MCF 10A (cell line): ENCODE measurements at places on chromosomes 13 and 19.

DNA sequence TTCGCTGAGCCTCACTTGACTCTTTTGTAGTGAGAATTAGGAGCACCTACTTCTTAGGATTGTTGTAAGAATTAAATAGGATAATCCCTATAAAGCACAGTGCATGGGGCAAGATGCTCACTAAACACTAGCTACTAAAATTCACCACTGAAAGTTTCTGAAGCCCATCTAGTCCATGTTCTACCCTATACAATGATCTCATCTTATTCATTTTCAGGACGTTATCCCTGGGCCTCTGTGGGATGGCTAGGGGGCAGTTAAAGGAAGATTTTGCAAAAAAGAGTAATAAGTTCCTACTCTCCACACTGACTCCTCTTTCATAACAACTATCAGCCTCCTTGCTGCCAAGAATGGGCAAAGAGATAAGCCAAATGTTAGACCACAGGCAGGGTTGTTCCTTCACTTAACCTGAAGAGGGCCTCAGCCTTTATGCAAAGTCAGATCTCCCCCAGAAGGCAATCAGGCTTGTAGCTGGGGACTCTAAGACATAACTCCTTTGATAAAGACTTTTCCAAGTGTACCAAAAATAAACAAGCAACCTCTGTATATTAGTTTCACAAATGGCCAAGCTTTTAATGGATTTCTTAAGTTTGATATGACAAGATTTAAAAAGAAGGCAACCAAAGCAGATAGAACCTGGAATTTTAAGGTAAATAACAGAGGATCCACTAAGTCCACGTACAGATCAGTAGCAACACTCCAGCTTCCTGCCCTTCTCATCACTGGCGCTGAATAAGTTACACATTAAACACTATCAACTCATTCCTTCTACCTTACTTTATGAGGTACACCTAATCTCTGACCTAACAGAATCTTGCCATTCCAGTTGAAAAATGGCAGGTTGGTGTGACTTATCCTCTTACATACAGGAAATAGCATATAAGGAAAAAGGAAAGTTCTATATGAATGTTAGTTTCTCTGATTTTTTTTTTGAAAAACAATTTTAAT lies 44.4 kb downstream of the ELF1 start:
- DNase-seq: peak; percentile 61

DNA sequence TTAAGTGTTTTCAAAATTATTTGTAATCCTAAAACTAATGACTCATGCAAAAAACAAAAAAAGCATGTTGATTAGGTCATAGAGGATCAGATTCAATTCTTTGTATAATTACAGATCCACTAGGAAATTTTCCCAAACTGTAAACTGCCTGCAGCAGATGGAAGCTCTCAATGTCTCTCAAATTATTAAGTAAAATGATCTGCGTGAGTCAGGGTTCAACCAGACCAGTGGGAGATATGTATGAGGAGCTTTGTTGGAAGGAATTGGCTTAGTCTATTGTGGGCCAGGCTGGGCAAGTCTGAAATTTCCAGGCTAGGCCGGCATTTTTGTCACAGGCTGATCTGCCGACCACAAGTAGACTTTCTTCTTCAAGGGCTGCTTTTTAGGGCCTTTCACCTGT lies 14.4 kb upstream of the SACS start:
- no peak for DNase-seq

GRCh38 chr13:37546087-37546486 lies 52.5 kb downstream of the POSTN start:
- DNase-seq: no peak

GRCh38 chr19:47499863-47500830 lies 14.7 kb downstream of the NAPA start:
- no peak for DNase-seq

DNA sequence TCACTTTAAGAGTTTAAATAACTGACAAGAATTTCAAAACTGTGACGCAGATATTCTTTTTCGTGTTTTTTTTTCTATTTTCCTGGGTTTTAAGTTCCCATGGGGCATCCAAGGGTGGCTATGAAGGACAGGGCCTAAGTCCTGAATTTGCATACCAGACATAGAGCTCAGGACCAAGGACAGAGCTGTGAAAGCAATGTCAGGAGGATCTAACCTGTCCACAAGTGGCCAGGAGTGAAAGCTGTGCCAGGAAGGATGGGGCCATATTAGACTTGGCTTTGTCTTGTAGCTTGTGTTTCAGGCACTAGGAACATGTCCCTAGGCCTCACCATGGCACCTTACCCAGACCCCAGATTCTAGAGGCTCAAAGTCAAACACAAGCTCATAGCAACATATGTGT lies 289.4 kb upstream of the MIR17HG start:
- peak; percentile 60 for DNase-seq

GRCh38 chr19:13574933-13575332 lies 68.7 kb upstream of the CACNA1A start:
- DNase-seq: no peak

DNA sequence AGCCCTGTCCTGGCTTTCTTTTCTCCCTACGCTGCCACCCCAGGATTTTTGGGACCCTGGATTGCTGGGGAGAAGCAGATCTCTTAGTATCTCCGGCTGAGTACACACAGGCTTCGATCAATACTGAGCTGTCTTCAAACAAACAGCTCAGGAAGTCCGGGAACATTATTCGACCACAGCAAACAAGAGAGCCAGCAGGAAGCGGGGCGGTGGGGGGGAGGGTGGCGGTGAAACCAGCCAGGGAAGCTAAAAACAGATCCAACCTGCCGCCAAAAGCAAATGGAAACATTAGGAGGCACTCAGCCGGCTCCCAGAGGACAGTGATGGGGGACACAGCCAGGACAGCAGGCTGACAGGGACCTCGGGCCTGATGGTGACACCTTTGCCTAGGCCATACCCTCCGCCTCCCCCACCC lies 12.2 kb upstream of the BCAM start:
- no peak for DNase-seq

DNA sequence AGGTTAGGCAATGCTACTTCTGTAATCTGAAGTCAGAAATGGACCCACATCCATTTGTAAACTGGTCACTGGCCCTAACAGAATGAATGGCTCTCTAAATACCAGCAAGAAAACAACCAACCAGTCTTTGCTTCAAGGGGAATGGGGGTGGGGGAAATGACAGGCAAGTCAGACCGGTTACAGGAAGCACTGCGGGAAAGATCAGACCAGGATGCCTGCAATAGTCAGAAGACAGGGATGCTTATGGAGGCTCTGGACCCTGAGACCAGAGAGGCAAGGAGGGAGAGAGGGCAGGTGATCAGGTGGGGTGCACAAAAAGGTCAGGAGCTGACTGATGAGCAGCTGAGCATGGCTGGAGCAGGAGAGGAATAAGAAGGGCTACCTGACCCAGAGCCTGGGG lies 13.1 kb downstream of the MED26 start:
- DNase-seq: no peak

DNA sequence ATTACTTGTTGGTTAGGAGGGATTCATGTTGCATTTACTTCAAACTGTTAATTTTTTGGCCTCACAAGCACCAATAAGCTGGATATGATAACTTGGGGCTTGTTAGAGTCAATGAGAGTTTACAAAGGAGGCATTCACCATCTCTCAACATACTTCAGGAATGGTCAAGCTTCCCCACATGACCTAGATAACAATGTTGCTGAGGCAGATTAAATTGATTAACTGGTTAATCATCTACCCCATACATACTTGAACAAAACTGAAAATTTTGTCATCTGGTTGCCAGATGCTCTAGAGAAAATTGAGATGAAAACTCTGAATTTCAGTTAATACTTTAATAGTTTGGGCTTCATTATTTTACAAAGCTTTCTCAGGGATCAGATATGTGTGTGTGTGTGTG lies 43.0 kb upstream of the UBL3 start:
- DNase-seq: no peak

DNA sequence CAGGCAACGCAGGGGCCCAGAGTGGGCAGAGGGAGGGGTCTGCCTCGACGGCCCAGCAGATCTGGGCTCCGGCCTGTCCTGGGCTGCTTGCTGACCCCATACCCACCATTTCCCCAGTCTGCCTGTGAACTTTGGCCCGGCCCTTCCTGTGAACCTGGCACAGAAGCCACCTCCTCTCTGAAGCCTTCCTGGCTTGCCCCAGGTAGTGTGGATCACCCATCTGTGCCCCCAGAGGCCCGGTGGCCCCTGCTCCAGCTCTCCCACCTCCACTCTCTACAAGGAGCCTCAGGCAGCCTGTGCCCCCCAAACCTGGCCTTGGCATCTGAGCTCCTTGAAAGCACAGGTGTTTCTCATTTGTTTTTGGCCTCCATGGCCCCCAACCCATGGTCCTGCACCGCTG lies 15.7 kb downstream of the PLEKHF1 start:
- DNase-seq: no peak

GRCh38 chr13:31094331-31095015 lies 67.2 kb downstream of the HSPH1 start:
- no peak for DNase-seq

- DNase-seq: no peak
These were observed 18.0 kb downstream of the PRAM1 start for GRCh38 chr19:8484331-8484894.

DNA sequence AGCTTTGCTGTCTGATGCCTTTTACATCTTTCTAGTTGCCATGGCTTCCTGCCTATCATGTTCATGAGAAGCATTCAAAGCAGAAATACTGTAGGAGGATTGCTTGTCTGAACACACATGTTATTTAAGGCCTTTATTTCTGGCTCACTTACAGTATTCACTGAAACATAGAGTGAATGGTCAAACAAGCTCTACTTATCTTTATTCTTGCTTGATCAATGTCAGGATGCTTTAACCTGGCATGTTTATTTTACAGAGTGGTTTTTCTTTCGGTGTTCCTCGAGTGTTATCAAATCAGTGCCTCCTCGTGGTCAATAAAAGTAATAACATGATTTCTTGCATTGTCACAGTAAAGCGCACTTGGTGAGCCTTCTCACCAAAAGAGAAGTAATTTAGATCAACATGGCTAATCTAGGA lies 73.5 kb upstream of the PCDH17 start:
- peak; percentile 38 for DNase-seq

- DNase-seq: no peak
These were observed 397 bp downstream of the SLC44A2 start for GRCh38 chr19:10625762-10626138.

- no peak for DNase-seq
These were observed 53.6 kb upstream of the FARP1 start for GRCh38 chr13:98089246-98089645.

- peak; percentile 26 for DNase-seq
These were observed 839 bp downstream of the MPHOSPH8 start for GRCh38 chr13:19634256-19634740.

- no peak for DNase-seq
These were observed 27.6 kb upstream of the SLC1A5 start for GRCh38 chr19:46815833-46816627.

DNA sequence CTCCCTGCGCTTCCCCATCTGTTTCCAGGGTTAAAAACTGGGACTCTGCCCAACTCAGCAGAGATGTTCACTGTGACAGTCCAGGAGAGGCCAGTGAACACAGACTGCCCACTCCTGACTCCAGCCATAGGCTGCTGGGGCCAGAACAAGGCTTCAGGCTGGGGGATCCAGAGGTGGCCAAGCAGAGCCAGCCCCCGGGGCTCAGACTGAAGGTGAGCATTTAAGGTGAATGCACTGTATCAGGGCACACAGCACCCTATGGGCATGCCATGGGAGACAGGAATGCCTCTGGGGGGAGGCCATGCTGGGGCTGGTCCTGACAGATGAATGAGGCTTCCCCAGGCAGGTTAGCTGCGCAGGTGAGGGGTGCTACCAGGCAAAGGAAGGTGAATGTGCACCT lies 96.4 kb downstream of the TUBA3C start:
- DNase-seq: no peak

GRCh38 chr13:84843368-84843767 lies 955.9 kb downstream of the SLITRK6 start:
- no peak for DNase-seq

GRCh38 chr13:98105929-98106336 lies 37.0 kb upstream of the FARP1 start:
- no peak for DNase-seq

DNA sequence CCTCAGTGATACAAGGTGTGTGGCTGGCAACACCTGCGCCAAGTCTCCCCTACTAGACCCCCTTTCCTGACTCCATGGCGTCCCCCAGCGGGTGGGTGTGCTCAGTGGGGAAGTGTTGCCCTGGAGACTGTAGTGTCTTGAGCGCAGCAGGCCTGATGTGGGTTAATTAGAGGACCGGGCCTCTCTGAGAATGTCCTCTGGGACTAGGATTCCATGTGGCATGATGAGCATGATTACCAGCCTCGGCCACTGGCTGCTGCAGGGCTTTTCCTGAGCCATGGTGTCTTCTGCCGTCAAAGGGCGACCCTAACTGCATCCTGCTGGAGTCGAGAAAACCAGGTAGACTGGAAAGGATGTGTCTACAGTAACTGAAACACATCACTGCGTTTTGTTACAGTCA lies 28.1 kb downstream of the MICOS13 start:
- DNase-seq: no peak

GRCh38 chr19:11736696-11737095 lies 2.0 kb downstream of the ZNF823 start:
- peak; percentile 18 for DNase-seq

- no peak for DNase-seq
These were observed 49.4 kb downstream of the SACS start for GRCh38 chr13:23384111-23384510.

DNA sequence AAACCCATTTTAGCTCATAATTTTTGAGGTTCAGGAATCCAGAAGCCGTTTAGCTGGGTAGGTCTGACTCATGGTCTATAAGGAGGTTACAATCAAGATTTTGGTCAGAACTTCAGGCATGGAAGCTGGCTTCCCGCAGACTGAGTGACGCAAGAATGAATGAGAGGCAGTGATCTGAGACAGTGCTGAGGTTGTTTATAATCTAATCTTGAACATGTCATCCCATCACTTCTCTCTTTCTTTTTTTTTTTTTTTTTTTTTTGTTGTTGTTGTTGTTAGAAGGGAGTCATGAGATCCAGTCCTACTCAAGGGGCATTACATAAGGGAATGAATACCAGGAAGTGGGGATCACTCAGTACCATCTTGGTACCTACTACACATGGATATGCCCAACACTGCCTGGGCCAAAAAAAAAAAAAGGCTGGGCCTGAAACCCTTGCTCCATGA lies 217.4 kb downstream of the DLEU7 start:
- peak; percentile 80 for DNase-seq

DNA sequence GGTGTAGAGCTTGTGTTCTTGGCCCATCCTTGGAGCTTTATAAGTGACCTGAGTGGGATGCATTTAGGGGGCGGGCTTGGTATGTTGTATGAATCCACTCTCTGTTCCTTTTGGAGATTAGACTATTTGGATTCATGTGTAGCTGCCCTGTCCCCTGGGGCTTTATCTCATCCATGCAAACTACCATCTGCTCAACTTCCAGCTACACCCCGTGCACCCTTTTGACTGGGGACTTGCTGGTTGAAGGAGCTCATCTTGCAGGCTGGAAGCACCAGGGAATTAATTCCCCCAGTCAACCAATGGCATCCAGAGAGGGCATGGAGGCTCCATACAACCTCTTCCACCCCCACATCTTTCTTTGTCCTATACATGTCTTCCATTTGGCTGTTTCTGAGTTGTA lies 6.1 kb downstream of the CLEC4M start:
- no peak for DNase-seq

GRCh38 chr19:17942582-17943273 lies 9.9 kb downstream of the CCDC124 start:
- DNase-seq: no peak

- peak; percentile 80 for DNase-seq
These were observed 11.6 kb upstream of the PGLS start for GRCh38 chr19:17499648-17500446.

- no peak for DNase-seq
These were observed 96.6 kb downstream of the UBL3 start for GRCh38 chr13:29753618-29754472.
